ENCODE measurements at places on chromosomes 1 and 21.

GRCh38 chr1:26530895-26531598, 1.5 kb downstream of the RPS6KA1 start:
- peaks cover 31% of the 10 kb centered on the region for H3K4me1 ChIP-seq
- no peaks in the 10 kb centered on the region for H3K36me3 ChIP-seq
- DNase-seq: peak; percentile 37
- H3K27me3 ChIP-seq: peaks cover 9% of the 10 kb centered on the region
- peak overlapping the region; percentile 86 for H3K4me3 ChIP-seq

- H3K27me3 ChIP-seq: peaks cover 4% of the 10 kb centered on the region
- H3K27ac ChIP-seq: peak overlapping the region; percentile 66
- H3K36me3 ChIP-seq: peaks cover 38% of the 10 kb centered on the region
- H3K4me3 ChIP-seq: no peak overlapping the region
- no peak for DNase-seq
Measured at GRCh38 chr1:15951341-15952153, 24.4 kb downstream of the ZBTB17 start.

DNA sequence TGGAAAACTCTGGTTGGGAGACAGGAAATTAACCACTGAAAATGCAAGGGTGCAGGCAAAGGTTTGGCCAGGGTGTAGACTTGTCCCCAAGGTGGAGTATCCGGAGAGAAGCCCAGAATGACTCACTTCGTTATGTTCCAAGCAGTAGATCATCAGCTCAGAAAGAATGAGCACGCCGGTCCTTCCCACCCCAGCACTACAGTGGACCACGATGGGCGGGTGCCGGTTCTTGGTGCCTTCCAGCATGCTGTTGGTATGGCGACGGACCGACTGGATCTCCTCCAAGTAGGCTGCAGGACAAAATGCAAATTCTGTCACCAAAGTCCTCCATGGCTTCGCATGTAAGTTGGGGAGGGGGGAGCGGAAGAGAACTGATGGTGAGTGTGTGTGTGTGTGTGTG, 83.4 kb downstream of the SMYD2 start:
- H3K36me3 ChIP-seq: peaks cover 91% of the 10 kb centered on the region
- peaks cover 25% of the 10 kb centered on the region for H3K4me1 ChIP-seq
- peak overlapping the region; percentile 46 for H3K27ac ChIP-seq
- H3K4me3 ChIP-seq: no peak overlapping the region
- no peak for DNase-seq

GRCh38 chr1:95627244-95627643, 393.2 kb downstream of the RWDD3 start:
- H3K27ac ChIP-seq: no peak overlapping the region
- DNase-seq: no peak
- H3K4me1 ChIP-seq: no peaks in the 10 kb centered on the region
- no peaks in the 10 kb centered on the region for H3K27me3 ChIP-seq

DNA sequence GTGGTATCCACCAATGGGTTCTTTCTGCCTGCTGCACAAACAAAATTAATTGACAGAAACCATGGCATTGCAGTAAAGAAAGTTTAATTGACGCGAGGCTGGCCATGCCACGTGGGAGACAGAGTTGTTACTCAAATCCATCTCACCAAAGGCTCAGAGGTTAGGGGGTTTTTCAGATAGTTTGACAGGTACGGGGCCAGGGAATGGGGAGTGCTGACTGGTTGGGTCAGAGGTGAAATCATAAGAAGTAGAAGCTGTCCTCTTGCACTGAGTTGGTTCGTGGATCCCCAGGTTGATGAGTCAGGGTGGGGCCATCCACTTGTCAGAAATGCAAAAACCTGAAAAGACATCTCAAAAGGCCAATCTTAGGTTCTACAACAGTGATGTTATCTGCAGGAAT, 941 bp upstream of the TBCE start:
- no peak overlapping the region for H3K27ac ChIP-seq
- peaks cover 38% of the 10 kb centered on the region for H3K4me1 ChIP-seq
- H3K36me3 ChIP-seq: peaks cover 18% of the 10 kb centered on the region
- peak overlapping the region; percentile 72 for H3K4me3 ChIP-seq

- peaks cover 82% of the 10 kb centered on the region for H3K36me3 ChIP-seq
- DNase-seq: no peak
- H3K27me3 ChIP-seq: no peaks in the 10 kb centered on the region
- no peak overlapping the region for H3K4me3 ChIP-seq
- H3K4me1 ChIP-seq: peaks cover 55% of the 10 kb centered on the region
Measured at GRCh38 chr21:31923756-31924155, 50.9 kb downstream of the HUNK start.

GRCh38 chr1:236862615-236863211, 67.6 kb downstream of the MTR start:
- H3K4me1 ChIP-seq: no peaks in the 10 kb centered on the region
- H3K4me3 ChIP-seq: no peak overlapping the region
- DNase-seq: no peak
- H3K27ac ChIP-seq: peak overlapping the region; percentile 79
- peaks cover 84% of the 10 kb centered on the region for H3K36me3 ChIP-seq
- peaks cover 2% of the 10 kb centered on the region for H3K27me3 ChIP-seq

- no peak overlapping the region for H3K4me3 ChIP-seq
- peaks cover 6% of the 10 kb centered on the region for H3K27me3 ChIP-seq
- no peak for DNase-seq
- H3K27ac ChIP-seq: peak overlapping the region; percentile 98
Measured at GRCh38 chr1:40825996-40826395, 36.2 kb downstream of the CITED4 start.

- peaks cover 3% of the 10 kb centered on the region for H3K27me3 ChIP-seq
- H3K27ac ChIP-seq: no peak overlapping the region
- H3K4me3 ChIP-seq: no peak overlapping the region
- H3K36me3 ChIP-seq: no peaks in the 10 kb centered on the region
- H3K4me1 ChIP-seq: no peaks in the 10 kb centered on the region
Measured at GRCh38 chr1:113534130-113534817, 144.0 kb downstream of the MAGI3 start.

DNA sequence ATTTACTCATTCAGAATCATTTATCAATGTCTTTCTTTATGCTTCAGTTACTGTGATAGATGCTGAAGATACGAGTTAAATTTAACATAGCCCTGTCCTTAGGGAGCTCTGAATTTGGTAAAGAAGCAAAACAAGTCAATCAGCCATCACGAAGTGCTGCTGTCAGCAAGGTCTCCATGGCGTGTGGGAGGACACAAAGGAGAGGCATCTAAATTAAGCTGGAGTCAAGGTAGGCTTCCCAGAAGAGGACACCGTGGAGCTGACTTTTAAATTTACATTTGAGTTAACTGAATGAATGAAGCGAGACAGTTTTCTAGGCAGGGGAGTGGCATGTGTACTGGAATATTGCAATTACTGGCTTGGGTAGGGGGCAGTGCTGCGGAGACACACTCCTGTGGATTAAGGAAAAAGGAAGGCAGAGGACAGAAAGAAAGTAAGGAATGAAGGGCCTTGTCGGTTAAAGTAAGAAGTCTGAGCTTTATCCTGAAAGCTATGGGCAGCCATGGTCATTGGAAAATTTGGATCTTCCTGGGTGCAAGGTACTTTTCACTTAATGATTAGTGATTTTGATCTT, 41.3 kb upstream of the C1orf87 start:
- H3K27me3 ChIP-seq: no peaks in the 10 kb centered on the region
- peak overlapping the region; percentile 11 for H3K27ac ChIP-seq
- DNase-seq: peak; percentile 4
- no peak overlapping the region for H3K4me3 ChIP-seq

DNA sequence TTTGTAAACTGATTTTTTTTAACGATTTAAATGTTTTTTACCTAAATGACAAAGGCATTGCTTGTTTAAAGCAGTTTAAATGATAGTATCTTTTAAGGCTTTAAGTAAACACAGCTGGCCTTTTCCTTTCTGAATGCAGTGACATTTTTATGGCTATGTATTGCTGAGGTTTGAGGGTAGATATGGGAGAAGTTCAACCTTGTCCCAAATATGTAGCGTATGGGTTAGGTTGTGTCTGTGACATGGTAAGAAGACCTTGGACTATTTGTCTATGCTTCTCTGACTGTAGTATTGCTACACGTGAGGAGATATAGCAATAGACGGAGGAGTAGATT, 32.5 kb downstream of the PKNOX1 start:
- H3K27ac ChIP-seq: peak overlapping the region; percentile 26
- H3K36me3 ChIP-seq: peaks cover 79% of the 10 kb centered on the region
- no peak for DNase-seq
- H3K4me1 ChIP-seq: peaks cover 21% of the 10 kb centered on the region
- no peak overlapping the region for H3K4me3 ChIP-seq

- H3K36me3 ChIP-seq: peaks cover 13% of the 10 kb centered on the region
- H3K27me3 ChIP-seq: peaks cover 6% of the 10 kb centered on the region
- H3K4me3 ChIP-seq: no peak overlapping the region
- H3K27ac ChIP-seq: no peak overlapping the region
- H3K4me1 ChIP-seq: no peaks in the 10 kb centered on the region
Measured at GRCh38 chr1:213070406-213070805, 19.4 kb downstream of the RPS6KC1 start.

- H3K27ac ChIP-seq: peak overlapping the region; percentile 98
- H3K4me1 ChIP-seq: peaks cover 55% of the 10 kb centered on the region
- peak overlapping the region; percentile 92 for H3K4me3 ChIP-seq
- peaks cover 11% of the 10 kb centered on the region for H3K36me3 ChIP-seq
Measured at GRCh38 chr1:111620441-111620971, 917 bp downstream of the RAP1A start.

GRCh38 chr1:218809625-218810024, 364.1 kb upstream of the LYPLAL1 start:
- no peaks in the 10 kb centered on the region for H3K4me1 ChIP-seq
- no peaks in the 10 kb centered on the region for H3K36me3 ChIP-seq
- H3K4me3 ChIP-seq: no peak overlapping the region
- H3K27ac ChIP-seq: no peak overlapping the region
- no peak for DNase-seq
- no peaks in the 10 kb centered on the region for H3K27me3 ChIP-seq

GRCh38 chr21:36877741-36878140, 88.7 kb downstream of the HLCS start:
- H3K4me3 ChIP-seq: no peak overlapping the region
- peaks cover 9% of the 10 kb centered on the region for H3K4me1 ChIP-seq
- no peak for DNase-seq
- no peaks in the 10 kb centered on the region for H3K27me3 ChIP-seq

- no peak for DNase-seq
- peaks cover 5% of the 10 kb centered on the region for H3K4me1 ChIP-seq
- H3K27me3 ChIP-seq: no peaks in the 10 kb centered on the region
- H3K36me3 ChIP-seq: peaks cover 60% of the 10 kb centered on the region
- H3K4me3 ChIP-seq: no peak overlapping the region
Measured at GRCh38 chr1:176178316-176178715, 28.8 kb downstream of the COP1 start.

GRCh38 chr1:109240158-109241152, 8.9 kb upstream of the CELSR2 start:
- H3K36me3 ChIP-seq: peaks cover 18% of the 10 kb centered on the region
- H3K4me1 ChIP-seq: peaks cover 26% of the 10 kb centered on the region
- no peak overlapping the region for H3K4me3 ChIP-seq
- H3K27ac ChIP-seq: no peak overlapping the region
- H3K27me3 ChIP-seq: peaks cover 17% of the 10 kb centered on the region

- no peaks in the 10 kb centered on the region for H3K36me3 ChIP-seq
- H3K27me3 ChIP-seq: no peaks in the 10 kb centered on the region
- no peak overlapping the region for H3K4me3 ChIP-seq
- peaks cover 8% of the 10 kb centered on the region for H3K4me1 ChIP-seq
- no peak for DNase-seq
Measured at GRCh38 chr1:30920827-30921226, 12.3 kb upstream of the SDC3 start.

DNA sequence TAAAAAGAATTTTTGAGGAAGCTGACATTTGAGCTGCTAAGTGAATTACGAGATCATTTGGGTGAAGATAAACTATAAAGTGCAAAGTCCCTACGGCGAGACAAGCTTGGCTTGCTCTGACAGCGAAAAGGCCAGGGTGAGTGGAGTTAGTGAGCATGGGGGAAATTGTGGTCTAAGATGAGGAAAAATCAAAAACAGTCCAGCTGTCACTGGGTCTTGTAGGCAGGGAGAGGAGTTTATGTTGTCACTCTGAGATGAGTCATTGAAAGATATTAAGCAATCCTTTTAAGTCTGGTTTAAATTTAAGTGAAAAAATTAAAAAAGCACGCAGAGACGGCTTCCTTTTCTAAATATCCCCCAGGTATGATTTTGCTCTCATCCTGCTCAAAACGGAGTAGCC, 601.9 kb downstream of the MRPL39 start:
- H3K27ac ChIP-seq: no peak overlapping the region
- H3K27me3 ChIP-seq: no peaks in the 10 kb centered on the region
- no peak overlapping the region for H3K4me3 ChIP-seq
- no peaks in the 10 kb centered on the region for H3K4me1 ChIP-seq

- no peaks in the 10 kb centered on the region for H3K36me3 ChIP-seq
- no peak overlapping the region for H3K27ac ChIP-seq
- no peaks in the 10 kb centered on the region for H3K27me3 ChIP-seq
- no peak for DNase-seq
- no peak overlapping the region for H3K4me3 ChIP-seq
Measured at GRCh38 chr1:196259316-196259715, 348.9 kb downstream of the KCNT2 start.

DNA sequence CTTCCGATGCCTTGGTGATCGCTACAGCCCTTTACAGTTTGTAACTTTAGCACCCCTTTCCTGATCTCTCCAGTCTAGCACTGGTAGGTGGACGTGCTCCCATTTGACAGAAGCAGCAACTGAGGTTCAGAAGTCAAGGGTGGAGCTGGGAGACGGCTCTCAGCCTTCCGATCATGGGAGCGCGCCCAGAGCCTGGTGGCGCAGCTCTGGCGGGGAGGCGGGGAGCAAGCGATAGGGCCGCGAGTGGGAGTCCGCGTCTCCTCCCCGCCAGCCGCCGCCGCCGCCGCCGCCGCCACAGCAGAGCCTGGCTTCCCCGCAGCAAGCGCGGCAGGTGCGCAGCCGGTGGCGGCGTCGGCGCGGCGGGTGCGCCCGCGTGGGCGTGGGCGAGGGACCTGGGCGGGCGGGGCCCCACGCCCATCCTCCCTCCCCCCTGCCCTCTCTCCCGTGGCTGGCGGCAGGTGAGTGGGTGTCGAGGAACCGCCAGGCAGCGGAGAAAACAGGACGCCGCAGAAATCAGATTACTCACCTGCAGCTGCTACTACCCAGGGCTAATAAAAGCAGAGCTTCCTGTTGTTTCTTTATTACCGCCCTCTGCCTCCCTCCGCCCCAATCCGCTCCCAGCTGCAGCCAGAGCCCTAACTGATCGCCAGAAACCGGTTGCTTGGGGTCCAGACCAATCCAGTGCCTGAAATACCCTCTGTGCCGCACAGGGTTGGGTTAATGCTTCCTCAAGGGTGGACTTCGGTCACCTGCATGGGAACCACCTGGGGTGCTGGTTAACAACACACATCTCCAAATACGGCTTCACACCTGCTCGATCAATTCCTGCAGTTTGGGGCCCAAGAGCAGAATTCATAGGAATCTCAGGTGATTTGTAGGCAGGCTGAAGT, 60.2 kb upstream of the ID3 start:
- H3K4me3 ChIP-seq: peak overlapping the region; percentile 79
- H3K27me3 ChIP-seq: peaks cover 46% of the 10 kb centered on the region
- H3K36me3 ChIP-seq: no peaks in the 10 kb centered on the region
- peak; percentile 31 for DNase-seq
- H3K4me1 ChIP-seq: peaks cover 38% of the 10 kb centered on the region

DNA sequence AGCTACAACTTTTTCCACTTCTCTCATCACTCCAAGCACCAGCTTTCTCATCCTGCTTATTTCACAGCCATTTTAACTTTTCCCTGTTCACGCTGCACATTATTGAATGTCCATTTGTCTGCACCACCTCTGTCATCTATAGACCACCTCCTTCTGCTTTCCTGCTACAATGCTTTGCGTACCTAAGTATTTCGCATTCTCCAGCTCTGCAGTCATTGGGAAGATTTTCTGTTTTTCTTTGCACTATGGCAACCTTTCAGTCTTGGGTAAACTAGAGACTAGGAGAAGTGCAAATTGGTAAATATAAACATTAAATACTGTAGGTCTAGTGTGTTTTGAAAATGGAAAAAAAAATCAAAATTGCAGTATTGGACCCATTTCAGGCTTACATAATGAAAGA, 835 bp downstream of the CCDC30 start:
- H3K27ac ChIP-seq: no peak overlapping the region
- peaks cover 28% of the 10 kb centered on the region for H3K27me3 ChIP-seq
- no peak for DNase-seq
- H3K4me1 ChIP-seq: peaks cover 26% of the 10 kb centered on the region
- H3K36me3 ChIP-seq: peaks cover 14% of the 10 kb centered on the region
- H3K4me3 ChIP-seq: peak overlapping the region; percentile 79
